Fibroblast of skin of scalp (primary cell): ENCODE measurements at places on chromosomes 6 and 20.
A peak's percentile ranks its signal among the peaks of the same experiment; 100 is the strongest.

GRCh38 chr6:167661552-167662044 is 165.1 kb upstream of the AFDN start:
- DNase-seq: no peak

GRCh38 chr20:62548471-62548870 is 72.7 kb upstream of the GATA5 start:
- no peak for DNase-seq

DNA sequence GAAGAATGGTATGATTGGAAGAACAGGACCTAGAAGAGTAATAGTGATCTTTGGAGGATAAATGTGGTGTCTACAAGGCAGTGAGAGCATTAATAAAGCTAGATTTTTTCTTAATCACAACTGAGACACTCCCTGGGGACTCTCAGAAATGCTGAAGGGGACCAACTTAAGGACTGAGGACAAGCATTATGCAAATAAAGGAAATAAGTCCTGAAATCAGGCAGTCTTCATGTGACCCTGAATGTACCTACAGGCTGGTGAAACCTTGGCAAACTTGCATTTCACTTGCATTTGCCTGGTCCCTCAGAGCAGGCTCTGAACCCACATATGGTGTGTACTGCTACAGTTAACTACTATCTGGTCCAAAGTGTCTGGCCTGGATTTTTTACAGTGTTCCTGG is 19.3 kb upstream of the TTK start:
- DNase-seq: no peak

DNA sequence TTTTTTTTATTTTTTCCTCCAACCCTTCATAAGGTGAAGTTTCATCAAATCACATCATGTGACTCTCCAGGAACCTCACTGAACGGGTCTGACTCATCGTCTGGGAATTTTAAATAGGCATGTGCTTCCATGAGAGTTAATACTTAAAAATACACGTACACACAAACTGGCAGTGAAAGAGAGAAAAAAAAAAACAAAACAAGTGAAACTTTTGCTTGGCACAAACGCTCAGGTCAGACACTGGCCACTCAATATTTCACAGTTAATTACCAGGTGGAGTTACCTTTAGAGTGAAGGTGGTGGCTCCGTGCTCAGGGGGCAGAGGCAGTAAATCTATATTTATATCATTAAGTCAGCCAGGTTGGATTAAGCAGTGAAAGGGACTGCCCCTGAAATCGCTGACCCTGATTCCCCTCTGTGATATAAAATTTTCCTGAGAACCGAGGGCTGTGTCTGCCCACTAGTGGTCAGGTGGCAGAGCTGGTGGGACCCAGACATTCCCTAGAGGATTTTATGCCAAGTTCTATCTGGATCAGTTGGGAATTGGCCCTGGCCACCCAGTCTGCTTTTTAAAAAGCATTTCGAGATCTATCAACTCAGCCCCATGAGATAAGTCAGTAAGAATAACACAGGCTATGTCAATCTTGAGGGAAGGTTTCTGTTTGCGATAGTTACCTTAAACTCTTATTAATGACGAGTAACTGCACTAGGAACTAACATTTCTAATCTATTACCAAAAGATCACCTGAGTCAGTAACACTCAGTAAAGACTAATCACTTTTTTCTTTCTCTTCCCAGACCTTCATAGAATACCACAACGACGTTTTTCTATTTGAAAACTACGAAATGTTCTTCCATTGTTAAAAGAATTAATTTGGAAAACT is 259.1 kb downstream of the HDGFL1 start:
- peak; percentile 99 for DNase-seq

- peak; percentile 49 for DNase-seq
These were observed 112.2 kb upstream of the PDE7B start for GRCh38 chr6:135739288-135739687.

DNA sequence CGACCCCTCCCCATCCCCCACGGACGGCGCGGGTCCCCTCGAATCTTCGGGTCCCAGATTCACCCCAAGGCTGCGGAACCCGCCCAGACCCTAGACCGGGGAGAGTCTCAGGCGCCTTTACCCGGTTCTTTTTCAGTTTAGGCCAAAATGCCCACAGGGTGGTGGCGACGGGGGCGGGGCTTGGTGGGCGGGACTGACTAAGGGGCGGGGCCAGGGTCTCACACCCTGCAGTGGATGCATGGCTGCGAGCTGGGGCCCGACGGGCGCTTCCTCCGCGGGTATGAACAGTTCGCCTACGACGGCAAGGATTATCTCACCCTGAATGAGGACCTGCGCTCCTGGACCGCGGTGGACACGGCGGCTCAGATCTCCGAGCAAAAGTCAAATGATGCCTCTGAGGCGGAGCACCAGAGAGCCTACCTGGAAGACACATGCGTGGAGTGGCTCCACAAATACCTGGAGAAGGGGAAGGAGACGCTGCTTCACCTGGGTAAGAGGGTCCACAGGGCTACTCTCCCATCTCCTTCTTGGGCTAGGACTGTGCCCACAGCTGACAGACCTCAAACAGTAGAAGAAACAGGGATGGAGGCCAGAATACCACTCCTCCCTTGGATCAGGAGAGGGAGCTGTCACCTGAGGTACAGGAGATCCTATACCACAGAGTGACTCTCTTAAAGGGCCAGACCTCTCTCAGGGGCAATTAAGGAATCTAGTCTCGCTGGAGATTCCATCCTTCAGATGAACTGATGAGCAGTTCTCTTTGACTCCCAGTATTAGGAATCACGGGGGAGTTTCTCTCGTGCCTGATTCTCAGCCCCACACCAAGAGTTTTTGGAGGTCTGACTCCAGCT is 942 bp downstream of the HLA-E start:
- DNase-seq: peak; percentile 63

DNA sequence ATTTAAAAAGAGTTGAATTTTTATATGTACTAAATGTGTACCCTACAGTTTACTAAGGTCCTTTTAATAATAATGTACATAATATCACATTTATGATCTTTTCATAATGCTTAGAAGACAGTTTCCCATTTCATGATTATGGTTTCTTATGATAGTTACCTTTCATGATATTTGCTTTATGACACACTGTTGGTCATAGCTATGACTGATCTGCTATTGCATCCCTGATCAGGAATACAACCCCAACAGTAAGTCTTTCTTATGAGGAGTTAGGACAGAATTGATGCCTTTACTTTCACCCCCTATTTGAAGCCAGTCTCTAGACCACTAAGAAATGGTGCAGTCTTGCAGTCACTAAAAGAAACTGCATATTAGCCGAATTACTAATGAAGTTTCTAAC is 31.0 kb downstream of the LCA5 start:
- no peak for DNase-seq

- no peak for DNase-seq
These were observed 60.2 kb upstream of the ZNFX1 start for GRCh38 chr20:49338061-49338460.

DNA sequence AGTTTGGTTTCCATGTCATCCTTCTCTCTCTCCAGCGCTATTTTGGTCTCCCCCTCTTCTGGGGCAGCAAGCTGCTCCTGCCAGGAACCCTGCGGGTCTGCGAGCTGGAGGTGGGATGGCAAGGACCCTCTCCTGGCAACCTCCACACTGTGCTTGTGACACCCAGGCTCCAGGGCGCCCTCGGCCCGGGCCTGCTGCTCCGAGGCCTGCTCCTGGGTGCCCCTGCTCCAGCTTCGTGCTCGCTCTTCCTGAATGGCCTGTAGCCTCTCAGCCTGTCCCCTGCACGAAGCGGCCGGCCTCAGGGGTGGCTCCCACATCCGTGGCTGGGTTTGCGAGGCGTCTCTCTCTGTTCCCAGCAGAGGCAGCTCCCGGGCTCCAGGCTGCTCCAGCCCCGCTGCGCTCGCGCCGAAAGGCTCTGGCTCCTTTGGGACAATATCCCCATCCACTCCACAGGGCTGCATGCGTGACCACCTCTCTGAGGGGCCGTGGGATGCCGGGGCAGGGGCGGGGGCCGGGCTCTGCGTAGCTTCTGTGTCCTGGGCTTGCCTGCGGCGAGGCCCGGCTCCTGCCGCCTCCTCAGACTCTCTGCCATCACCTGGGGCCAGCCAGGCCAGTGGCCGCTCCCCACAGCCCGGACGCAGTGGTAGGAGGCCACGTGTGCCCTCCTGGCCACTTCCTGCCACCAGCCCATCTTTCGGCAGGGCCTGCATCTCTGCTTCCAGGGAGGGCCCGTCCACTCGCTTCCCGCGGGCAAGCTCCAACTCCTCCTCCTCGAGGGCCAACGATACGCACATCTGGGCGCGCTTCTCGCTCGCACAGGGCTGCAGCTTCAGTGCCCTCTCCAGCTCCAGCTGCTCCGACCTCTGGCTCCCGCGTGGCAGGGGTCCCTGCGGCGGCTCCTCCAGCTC is 68.9 kb downstream of the GINS1 start:
- no peak for DNase-seq

DNA sequence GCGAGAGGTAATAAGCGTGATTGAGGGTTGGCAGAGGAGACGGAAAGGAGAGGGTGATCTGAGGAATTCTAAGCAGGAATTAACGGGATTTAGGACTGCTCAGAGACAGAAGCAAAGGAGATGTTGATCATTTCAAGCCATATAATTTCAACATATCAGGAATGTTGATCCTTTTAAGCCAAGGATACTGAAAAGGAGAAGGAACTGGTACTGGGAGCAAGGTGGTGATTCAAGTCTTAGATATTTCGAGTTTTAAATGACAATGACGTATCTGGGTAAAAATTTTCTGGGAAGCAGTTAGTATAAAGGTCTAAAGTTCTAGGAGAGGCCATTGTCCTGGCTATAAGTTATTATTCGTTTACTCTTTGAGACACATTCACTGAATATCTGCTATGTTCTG is 91.3 kb upstream of the OGFRL1 start:
- peak; percentile 7 for DNase-seq

DNA sequence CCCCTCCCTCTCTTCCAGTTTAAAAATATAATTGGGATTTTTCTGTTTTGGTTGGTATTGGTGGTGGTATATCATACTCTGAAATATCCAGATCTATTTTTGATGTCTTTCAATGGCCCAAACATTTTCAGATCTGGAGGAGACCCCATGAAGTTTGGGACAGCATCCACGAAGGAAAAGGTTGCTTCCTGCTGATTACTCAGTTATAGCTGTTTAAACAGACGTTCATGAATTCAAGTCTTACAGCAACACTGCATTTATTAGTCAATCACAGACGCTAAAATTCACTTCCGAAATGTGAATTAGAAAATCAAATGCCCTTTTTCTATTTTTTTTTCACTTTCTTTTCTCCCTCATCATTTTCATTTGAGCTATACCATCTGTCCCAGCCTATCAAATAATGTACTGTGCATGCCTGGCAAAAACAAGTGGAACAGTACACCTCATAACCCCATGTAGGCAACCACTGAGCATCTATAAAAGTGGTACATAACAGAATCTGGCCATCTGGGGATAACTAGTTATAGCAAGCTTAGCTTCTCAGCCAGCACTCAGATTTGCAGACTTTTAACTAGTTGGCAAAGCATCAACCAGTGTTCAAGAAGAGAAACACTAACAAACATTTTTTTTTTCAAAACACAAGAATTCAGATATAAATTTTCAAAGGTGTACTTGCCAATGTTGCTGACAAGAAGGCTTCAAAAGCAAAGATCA is 124.5 kb downstream of the HIVEP2 start:
- no peak for DNase-seq

DNA sequence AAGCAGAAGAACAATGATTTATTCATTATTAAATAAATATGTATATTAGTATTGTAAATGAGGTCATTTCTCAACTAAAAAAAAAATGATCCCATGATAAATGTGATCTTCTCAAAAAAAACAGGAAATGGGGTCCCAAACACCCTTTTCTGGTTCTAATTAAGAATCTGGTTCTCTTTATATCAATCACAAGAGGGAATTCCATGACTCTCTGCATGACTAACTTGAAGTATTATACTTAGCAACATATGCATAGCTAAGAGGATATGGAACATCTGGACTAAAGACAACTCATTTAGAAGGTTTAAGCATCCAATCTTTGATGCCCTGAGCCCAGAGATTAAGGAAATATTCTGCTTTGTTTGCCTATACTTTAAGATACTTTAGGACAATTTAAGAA is 89.7 kb upstream of the EMILIN3 start:
- DNase-seq: peak; percentile 69

GRCh38 chr6:39330057-39330456 is 7.6 kb upstream of the KCNK16 start:
- DNase-seq: no peak

DNA sequence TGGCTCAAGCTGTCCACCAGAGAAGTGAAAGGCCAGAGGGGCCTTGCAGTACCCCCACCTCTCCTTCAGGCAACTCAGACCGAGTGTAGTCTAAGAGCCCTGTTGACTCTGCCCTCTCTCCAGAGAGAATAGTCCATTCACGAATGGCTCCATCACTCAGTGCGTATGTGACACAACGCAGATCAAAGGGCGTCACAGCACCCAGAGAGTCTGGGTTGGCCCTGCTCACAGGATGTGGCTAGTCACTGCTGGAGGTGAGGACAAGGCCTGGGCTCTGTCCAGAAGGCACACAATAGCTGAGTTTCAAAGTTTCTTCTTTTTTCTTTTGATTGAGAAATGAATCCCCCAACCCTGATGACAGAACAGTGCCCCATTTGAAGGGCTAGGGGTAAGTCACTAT is 74.1 kb downstream of the TRMT11 start:
- DNase-seq: no peak

DNA sequence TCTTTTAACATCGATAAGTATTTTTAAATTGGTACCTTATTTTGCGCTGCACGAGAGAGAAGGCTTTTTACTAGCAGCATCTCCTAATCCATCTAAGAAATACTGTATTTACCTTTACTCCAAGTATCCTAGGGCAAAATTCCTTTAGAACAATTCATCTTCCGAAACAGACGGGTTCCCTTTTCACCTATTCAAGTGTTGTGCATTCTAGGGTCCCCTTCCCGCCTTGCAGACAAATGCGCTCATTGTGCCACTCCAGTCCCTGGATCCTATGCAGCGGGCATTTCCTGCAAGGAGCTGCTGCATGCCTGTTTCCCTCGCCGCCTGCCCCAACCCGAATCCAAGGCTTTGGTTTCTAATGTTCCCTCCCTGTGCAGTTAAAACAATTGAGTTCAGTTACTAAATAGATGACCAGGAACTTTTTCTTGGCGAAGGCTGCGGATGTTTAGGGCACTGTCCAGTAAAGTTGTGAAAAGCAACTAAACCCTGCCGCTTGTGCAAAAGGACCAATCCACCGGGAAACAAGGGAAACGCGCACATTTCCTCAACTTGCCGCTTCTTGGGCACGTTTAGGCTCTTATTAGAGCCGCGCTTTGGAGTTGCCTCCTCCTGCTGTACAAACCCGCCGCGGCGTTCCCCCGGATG is 556 bp upstream of the SCAF8 start:
- peak; percentile 39 for DNase-seq

- no peak for DNase-seq
These were observed 51.6 kb upstream of the OGFRL1 start for GRCh38 chr6:71236926-71237434.
